Psoas muscle (tissue), 8 donors: ENCODE measurements at places on chromosomes 5 and 9. TPM values are rescaled to one million over a fixed set of nuclear protein-coding genes. Genes with fewer than 3 reads are reported as not detected.

C9 gene
- not detected for polyA plus RNA-seq

PCDHAC2 gene
- polyA plus RNA-seq, result 0.01 TPM

NIPAL4 gene
- 0.18 TPM for polyA plus RNA-seq

SPINK5 gene
- polyA plus RNA-seq, result 0.05 TPM

SPARC gene
- 331 TPM for polyA plus RNA-seq
